ENCODE measurements at places on chromosomes 2 and 18. TPM values are rescaled to one million over a fixed set of nuclear protein-coding genes. Genes with fewer than 3 reads are reported as not detected.

PRKAG3 gene
- total RNA-seq: not detected

POTEJ gene
- not detected for total RNA-seq

POTEI gene
- total RNA-seq: not detected

ELOA2 gene
- total RNA-seq: not detected

RAX gene
- total RNA-seq: not detected

MAP2 gene
- total RNA-seq: 153 TPM

KYNU gene
- 7.8 TPM for total RNA-seq

RGPD5 gene
- total RNA-seq: 87.2 TPM

FAM237A gene
- total RNA-seq: not detected

TCF7L1 gene
- 5.3 TPM for total RNA-seq

GALR1 gene
- 0.10 TPM for total RNA-seq

CD8A gene
- total RNA-seq: 1.9 TPM

- no peak for DNase-seq
Observed at GRCh38 chr2:162057426-162057825, 16.6 kb downstream of the DPP4 start.

GRCh38 chr2:165587335-165587938 is 117.9 kb downstream of the CSRNP3 start:
- DNase-seq: no peak

- DNase-seq: no peak
Observed at GRCh38 chr18:10009321-10010144, 95.7 kb downstream of the VAPA start.

GRCh38 chr18:69840001-69840400 is 107.7 kb downstream of the CD226 start:
- no peak for DNase-seq

DNA sequence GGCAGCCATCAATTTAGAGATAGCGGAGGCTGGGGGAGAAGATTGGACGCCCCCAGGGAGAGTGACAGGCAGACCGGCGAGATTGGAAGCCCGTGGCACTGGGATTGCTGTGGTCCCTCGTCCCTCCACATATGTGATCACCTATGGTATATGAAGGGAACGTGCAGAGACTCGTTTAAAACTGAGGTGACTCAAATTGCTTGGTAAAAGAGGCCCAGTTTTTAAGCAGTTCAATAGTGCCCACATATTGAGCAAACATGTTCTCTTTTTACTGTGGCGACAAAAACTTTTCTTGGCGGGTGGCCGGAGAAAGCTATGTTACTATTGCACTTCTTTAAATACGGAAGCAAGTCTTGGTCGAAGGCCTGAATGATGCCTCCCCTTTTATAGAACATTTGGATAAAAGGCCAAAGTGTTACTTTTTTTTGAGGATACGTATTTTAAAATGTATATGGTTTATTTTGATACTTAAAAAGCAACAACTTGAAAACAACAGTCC is 9.1 kb downstream of the B3GNT2 start:
- DNase-seq: no peak

- no peak for DNase-seq
Observed at GRCh38 chr2:80506563-80506962, 202.0 kb upstream of the LRRTM1 start.

DNA sequence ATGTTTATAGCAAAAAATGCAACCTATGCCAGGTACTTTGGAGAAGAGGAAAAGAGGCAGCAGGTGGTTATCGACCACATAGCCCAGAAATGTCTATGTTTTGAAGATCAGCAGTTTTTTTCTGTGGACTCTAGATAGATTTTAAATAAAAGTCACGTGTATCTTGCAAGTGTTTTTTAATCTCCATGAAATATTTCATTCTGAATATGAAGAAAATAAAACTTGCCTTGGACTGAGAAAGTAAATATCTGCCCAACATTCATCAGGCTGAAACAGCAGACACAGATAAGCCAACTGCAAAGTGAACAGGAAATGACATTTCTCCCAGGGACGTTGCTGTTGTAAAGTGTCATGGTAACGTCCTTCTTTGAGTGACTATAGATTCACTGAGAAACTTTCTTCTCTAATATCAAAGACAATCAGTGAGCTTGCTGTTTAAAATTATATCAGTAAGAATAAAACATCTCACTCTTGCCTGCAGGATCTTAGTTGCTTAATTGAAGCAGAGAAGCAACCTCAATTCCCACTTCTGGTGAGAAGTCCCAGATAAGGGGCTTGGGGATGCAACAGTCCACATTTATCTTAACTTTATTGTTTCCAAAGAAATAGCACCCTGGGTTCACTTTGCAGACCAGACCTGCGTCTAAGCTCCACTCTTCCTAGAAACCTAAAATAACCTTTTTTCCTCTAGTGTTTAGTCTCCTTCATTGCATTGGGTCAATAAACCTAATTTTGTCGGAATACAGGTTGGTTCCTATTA is 6.3 kb downstream of the MYOM1 start:
- no peak for DNase-seq

DNA sequence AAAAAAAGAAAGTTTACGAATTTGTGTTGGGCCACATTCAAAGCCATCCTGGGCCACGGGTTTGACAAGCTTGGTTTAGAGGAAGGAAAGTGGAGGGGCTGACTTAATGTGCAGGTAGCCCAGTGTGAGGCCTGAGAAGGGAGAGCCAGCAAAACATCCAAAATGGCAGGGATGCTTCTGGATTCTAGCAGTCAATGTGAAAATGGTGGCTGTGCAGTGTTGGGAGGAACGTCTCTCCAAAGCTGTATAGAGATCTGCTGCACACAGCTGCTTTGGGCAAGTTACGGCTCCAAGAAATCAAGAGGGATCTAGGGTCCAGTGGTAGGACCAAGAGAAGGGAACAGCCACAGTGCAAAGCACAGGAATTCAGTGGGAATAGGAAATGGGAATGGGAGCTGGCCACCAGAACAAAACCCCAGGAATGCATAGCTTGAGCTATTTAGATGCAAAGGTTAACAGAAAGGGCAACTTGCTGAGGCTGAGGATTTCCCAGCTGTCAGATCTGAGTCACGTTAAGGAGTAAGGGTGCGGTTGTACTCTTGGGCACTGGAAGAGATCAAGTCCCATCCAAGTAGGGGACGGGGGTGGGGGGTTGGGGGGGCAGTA is 70.6 kb downstream of the B3GNT2 start:
- DNase-seq: no peak

DNA sequence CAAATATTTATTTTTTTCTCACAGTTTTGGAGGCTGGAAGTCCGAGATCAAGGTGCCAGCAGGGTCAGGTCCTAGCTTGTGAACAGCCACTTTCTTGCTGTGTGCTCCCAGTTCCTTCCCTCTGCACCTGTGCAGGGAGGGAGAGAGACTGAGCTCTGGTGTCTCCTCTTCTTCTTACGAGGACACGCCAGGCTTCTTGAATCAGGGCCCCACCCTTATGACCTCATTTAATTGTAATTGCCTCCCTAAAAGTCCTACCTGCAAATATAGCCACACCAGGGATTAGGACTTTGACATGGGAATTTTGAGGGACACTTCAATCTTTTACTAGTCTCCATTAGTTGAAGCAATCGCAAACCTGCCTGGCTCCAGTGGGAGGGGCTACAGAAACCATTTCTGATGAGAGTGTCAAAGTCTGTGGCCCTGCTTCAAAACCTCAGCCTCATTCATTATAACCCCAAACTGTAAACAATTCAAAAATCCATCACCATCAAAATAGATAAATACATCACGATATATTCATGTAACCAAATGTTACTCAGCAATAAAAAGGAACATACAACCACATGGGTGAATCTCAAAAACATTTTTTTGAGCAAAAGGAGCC is 18.2 kb upstream of the SEH1L start:
- DNase-seq: no peak

- DNase-seq: no peak
Observed at GRCh38 chr2:217864963-217865772, 137.6 kb downstream of the TNS1 start.

GRCh38 chr2:102707796-102708695 is 53.8 kb upstream of the TMEM182 start:
- no peak for DNase-seq

- DNase-seq: no peak
Observed at GRCh38 chr2:109399066-109399465, 214.7 kb downstream of the SEPTIN10 start.

- no peak for DNase-seq
Observed at GRCh38 chr2:173955004-173955403, 10.2 kb downstream of the SP3 start.

GRCh38 chr2:71851094-71851750 is 296.4 kb downstream of the CYP26B1 start:
- no peak for DNase-seq

GRCh38 chr2:101515477-101515876 is 40.6 kb upstream of the RFX8 start:
- DNase-seq: no peak

DNA sequence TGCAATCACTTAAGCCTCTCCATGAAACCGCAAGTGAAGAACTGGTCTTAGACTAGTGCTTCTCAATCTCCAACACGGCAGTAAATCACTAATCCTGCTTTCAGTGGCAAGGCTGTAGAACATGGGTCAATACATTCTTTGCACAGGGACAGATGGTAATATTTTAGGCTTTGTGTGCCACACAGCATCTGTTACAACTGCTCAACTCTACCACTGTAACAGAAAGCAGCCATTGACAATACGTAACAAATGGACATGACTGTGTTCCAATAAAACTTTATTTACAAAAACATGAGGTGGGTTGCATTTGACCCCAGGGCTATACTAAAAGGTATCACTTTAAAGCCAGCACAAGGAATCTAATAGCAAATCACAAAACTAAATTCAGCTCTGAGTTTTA is 51.1 kb downstream of the RNF152 start:
- DNase-seq: no peak

DNA sequence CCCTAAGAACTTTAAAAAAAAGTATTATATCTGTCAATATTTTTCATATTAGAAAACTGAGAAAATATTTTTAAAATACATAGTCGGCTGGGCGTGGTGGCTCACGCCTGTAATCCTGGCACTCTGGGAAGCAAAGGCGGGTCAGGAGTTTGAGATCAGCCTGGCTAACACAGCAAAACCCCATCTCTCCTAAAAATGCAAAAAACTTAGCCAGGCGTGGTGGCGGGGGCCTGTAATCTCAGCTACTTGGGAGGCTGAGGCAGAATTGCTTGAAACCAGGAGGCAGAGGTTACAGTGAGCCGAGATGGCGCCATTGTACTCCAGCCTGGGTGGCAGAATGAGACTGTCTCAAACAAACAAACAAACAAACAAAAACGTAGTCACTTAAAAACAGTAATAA is 5.1 kb upstream of the KCMF1 start:
- no peak for DNase-seq

GRCh38 chr2:28047681-28048080 is 157.2 kb downstream of the BABAM2 start:
- DNase-seq: no peak

GRCh38 chr2:196239622-196240587 is 68.5 kb upstream of the STK17B start:
- peak; percentile 23 for DNase-seq

GRCh38 chr2:180952082-180952481 is 28.3 kb upstream of the UBE2E3 start:
- no peak for DNase-seq

- no peak for DNase-seq
Observed at GRCh38 chr2:59232394-59233165, 991.5 kb upstream of the FANCL start.

DNA sequence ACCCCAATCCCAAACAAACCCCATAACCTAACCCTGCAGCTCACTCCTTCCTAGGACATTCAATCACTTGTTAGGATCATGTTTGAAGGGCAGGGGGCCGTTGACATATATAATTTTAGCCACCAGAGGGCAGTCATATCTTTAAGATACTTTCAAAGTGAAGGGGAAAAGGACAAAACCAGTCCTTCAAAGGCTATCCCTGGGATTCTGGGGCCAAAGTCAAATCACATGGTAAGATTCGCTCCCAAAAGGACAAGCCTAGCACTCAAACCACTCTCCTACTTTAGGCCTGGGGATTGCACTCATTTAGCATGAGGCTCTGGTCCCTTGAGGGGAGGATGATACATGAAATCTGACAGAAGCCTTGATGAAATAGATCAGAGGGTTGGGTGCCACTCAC is 44.6 kb downstream of the HAUS1 start:
- DNase-seq: peak; percentile 64

- no peak for DNase-seq
Observed at GRCh38 chr2:85002534-85002933, 31.6 kb downstream of the KCMF1 start.

DNA sequence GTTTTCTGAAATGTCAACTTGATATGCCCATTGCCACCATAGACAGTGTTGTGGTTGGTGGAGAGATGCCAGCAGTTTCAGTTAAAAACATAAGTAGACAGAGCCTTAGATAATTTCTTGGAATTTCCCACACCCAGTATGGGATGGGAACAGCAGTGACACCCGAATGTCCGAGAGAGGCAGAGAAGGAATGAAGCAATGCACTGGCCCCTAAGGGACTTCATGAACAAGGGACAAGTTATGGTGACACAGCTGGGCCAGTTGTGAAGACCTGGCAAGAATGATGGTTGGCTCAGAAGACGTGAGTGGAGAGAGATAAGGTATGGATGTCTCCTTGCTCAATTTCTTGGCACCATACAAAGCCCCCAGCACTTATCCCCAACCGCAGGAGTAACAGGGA is 165.2 kb upstream of the APCDD1 start:
- no peak for DNase-seq

DNA sequence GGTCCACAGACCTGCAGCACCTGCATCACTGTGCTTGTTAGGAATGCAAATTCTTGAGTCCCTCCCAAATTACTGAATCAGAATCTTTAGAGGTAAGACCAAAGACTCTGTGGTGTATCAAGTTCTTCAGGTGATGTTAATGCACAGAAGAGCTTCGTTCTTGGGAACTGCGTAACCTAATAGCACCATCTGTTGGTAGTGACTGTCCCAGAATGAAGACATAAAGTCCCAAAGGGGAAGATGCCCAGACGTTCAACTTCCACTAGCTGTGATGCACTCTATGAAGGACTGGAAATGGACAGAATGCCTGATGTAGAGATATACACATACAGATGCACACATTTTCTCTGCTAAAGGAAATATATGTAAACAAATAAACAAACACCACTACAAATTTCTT is 576.0 kb downstream of the LRP1B start:
- DNase-seq: no peak

DNA sequence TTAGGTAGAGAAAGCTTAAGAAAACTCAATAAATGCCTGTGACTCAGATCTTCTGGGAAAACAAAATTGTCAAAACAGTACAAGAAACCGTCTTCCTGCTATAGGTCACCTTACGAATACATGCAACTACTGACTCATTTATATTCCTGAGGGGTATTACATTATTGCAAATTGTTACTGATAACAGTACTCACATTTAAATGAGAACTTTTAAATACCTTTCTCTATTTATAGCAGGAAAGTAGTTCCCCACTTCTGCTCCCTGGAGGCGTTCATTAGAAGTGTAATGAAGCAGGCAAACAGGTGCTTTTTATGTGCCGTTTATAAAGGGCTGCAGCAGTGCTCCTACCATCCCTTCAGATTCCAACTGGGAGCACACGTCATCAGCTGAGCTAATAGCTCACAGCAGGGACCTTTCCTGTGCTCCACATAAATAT is 65.1 kb upstream of the RPRM start:
- no peak for DNase-seq

Measured in thyroid gland (tissue), 4 donors.